GM04504 (cell line): ENCODE measurements at places on chromosomes 12 and 14.

- DNase-seq, result no peak
These were observed 21.1 kb downstream of the SETD3 start for GRCh38 chr14:99459481-99460100.

DNA sequence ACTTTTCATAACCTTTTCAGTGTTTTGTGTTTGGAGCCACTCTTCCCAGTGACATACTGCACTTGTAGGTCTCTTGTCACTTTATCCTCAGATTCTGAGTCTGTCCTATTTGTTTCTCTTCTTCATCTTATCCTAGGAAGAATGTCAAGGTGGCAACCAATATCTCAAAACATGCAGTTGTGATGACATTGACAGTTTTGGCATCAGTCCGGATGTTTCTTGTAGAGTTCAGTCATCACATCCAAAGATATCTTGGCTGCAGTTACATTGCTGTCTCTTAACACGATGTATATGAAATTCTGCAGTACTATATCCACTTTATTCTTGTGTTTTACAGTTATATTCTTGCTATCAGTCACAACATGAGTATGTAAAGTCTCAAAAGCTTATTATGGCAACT is 6.4 kb downstream of the ADIPOR2 start:
- no peak for DNase-seq

- DNase-seq, result no peak
These were observed 66.7 kb downstream of the RESF1 start for GRCh38 chr12:32025906-32026305.

DNA sequence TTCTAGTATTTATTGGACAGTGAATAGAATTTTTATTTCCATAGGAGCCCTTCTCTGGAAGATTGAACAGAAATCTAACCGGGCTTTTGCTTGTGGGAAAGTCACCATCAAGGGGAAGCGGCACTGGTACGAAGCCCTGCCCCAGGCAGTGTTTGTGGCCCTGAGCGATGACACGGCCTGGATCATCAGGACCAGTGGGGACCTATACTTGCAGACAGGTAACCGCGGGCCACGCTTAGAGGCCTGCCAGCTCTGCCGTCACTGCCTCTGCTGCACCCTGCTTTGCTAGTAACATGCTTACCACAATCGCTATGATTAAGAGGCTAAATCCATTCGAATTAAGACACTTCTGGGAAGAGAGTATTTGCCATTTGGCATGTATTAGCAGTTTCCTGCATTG is 69.2 kb downstream of the ANKRD9 start:
- DNase-seq, result no peak

GRCh38 chr14:55814873-55815272 is 234.9 kb downstream of the KTN1 start:
- DNase-seq, result no peak

DNA sequence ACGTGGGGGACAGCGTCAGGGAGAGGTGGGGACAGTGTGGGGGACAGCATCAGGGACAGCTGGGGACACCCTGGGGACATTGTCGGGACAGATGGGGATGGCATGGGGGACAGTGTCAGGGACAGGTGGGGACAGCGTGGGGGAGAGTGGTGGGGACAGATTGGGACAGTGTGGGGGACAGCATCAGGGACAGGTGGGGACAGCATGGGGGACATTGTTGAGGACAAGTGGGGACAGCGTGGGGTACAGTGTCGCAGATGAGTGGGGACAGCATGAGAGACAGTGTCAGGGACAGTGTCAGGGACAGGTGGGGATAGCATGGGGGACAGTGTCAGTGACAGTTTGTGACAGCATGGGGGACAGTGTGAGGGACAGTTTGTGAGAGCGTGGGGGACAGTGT is 240.9 kb downstream of the TMEM121 start:
- DNase-seq, result no peak

DNA sequence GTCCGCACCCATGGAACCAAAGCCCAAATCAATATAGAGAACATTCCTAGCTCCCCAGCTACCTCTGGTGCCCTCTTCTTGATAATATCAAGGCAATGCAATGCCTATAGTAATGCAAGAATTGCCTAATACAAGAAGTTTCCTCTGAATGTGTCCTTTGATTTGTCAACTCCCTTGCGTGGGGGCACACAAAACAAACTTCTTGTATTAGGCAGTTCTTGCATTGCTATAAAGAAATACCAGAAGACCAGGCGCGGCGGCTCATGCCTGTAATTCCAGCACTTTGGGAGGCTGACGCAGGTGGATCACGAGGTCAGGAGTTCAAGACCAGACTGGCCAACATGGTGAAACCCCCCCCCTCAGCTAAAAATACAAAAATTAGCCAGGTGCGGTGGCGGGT is 10.4 kb upstream of the ITPK1 start:
- no peak for DNase-seq

DNA sequence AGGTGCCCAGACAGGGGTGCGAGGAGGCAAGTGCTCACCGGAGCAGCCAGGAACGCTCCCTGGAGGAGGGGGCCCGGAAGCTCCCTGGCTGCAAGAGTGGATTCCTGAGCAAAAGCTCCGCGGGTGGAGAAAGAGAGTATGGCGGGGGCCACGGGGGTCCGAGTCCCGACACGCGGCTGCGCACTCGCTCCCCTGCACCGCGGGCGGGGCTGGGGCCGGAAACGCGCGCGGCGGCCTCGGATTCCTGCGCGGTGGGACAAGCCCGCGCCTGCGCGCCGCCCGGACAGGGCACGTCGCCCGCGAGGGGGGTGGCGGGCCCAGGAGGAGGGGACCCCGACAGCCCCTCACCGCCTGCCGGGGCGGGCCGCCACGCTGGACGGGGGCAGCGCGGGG is 27.8 kb upstream of the GPR132 start:
- DNase-seq, result no peak

DNA sequence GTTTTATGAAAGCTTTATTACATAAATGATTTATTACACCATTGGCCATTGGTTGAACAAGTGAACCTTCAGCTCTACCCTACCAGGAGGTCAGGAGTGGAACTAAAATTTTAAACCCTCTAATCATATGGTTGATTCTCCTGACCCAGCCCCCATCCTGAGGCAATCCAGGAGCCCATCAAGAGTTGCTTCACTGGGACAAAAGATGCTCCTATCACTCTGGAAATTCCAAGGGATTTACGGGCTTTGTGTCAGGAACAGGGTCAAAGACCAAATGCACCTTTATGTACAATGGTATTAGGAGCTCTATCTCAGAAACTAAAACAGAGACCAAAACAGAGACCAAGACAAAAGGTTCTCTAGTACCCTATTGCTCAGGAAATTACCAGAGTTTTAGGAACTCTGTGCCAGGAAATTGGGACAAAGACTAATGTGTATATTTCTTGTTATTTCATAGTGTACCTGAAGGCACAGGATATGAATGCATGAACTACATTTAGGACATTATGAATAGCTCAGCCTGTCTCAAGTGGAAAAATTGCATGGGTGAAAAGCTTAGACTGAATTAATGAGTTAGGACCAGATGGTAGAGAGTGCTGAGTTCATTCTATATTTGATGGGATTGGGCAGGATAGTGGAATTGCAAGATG is 171.7 kb upstream of the FLRT2 start:
- no peak for DNase-seq

DNA sequence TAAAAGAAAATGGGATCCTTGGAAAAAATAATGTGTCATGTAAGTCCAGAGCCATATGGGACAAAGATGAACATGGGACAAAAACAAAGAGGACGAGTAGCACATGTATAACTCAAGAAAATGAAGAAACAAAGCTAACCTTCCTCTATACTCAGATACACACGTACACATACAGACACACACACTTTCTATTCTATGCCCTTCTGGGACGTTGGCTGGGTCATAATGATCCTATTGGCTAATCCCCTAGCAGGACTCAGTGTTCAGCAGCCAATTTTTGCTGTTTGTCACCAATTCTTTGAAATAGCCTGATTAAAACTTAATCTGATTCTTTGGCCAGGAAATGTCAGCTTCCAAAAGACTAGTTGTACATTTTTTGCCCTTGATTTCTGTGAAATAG is 189.4 kb upstream of the FOXG1 start:
- no peak for DNase-seq

GRCh38 chr12:2057795-2058408 is 5.1 kb downstream of the CACNA1C start:
- no peak for DNase-seq

DNA sequence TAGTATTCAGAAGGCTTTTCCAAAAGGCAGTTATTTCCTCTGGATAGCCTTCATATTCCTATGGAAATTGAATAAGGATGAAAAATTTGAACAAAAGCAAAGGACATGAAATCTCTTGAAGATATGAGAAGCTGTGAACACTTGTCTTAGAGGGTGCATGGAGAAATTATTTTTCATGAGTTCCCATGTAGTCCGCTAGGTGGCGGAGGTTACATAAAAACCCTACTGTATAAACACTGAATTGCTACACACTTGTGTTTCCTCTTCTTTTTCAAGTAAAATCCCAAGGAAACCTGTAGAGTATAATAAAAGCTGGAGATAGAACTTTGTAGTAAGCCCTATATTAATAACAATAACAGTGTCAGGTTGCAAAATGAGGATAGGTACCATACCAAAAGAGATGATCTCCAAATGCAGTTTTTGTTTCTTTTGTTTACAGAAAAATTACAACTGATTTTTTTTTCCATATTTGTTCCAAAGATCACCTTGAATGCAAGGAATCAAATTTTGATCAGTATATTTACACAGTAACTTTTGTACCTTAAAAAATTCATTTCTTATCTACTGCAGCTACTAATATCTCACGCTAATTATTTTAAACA is 37.8 kb upstream of the OR4E1 start:
- DNase-seq, result peak; percentile 3

DNA sequence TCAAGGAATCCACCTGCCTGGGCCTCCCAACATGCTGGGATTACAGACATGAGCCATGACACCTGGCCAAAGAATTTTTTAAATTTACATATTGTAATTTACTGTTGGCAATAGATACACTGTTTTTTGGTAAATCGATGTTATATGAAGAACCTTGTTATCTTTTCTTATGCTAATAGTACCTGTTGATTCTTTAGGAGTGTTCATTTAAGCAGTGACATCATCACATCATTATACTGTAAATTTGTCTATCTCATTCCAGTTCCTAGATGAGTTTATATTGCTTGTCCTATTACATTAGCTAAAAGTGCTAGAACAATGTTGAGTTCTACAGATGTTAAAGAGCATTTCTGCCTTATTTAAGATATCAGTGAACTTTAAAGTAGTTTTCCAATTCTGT is 13.0 kb upstream of the TAS2R30 start:
- DNase-seq, result no peak

GRCh38 chr12:119446459-119446858 is 111.9 kb downstream of the CCDC60 start:
- no peak for DNase-seq

- DNase-seq, result no peak
These were observed 173.9 kb downstream of the SLC15A4 start for GRCh38 chr12:128649902-128650301.

GRCh38 chr14:92392711-92393110 is 69.7 kb downstream of the SLC24A4 start:
- DNase-seq, result no peak

- no peak for DNase-seq
These were observed 110.9 kb upstream of the CCDC196 start for GRCh38 chr14:66375046-66375964.

- peak; percentile 76 for DNase-seq
These were observed at the start of gene RNF10 for GRCh38 chr12:120534203-120534702. Gene RNF10, plus strand, starts transcription at chr12:120534356. Its CDS starts 456 bp downstream, at chr12:120534812.

DNA sequence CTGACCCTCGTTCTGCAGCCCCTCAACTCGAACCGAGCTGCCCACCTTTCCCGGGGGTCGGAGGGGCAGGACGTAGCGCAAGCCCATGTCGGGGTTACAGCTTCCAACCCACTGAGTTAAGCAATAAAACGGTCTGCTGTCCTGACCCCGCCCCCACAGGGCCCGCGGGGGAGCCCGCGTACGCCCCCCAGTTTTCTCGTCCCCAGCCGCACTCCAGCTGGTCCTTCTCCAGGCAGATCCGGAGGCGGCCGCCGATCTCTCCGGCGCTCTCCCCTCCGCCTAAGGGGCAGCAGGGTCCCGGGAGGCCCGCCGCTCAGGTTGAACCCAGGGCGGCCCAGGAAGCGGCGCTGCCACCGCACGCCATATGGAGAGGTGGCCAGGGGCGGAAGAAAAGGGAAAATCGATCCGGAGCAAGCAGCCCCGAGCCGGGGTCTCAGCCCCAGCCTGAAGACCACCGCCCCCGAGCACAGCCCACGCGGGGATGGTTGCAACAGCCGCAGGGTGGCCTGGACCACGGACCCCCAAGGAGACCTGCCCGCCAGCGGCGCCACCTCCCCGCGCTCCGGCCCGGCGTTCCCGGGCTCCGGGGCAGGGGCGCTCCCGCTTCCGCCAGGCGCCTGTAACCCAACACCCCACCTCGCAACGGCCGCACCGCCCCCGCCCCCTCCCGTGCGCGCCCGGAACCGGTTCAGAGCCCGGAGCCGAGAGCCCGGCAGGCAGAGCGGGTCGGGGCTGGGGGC is 760 bp downstream of the ACTN1 start:
- DNase-seq, result no peak

- DNase-seq, result no peak
These were observed 15.5 kb downstream of the BTBD7 start for GRCh38 chr14:93317210-93317874.

DNA sequence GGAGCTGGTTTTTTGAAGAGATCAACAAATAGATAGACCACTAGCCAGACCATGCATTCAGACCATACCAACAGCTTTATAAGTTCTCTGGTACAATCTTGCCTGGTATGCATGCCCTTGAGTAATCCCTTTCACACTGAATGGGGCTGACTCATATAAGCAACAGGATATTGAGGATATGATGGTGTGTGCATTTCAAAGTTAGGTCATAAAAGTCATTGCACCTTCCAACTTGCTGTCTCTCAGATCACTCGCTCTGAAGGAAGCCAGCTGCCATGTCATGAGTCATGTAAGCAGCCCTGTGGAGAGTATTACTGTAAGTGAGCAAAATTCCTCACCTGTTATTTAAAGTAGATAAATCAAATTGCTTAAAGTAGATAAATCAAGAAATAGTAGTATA is 45.0 kb upstream of the OR6J1 start:
- peak; percentile 56 for DNase-seq

GRCh38 chr14:32100175-32100574 is 23.1 kb downstream of the ARHGAP5 start:
- no peak for DNase-seq

DNA sequence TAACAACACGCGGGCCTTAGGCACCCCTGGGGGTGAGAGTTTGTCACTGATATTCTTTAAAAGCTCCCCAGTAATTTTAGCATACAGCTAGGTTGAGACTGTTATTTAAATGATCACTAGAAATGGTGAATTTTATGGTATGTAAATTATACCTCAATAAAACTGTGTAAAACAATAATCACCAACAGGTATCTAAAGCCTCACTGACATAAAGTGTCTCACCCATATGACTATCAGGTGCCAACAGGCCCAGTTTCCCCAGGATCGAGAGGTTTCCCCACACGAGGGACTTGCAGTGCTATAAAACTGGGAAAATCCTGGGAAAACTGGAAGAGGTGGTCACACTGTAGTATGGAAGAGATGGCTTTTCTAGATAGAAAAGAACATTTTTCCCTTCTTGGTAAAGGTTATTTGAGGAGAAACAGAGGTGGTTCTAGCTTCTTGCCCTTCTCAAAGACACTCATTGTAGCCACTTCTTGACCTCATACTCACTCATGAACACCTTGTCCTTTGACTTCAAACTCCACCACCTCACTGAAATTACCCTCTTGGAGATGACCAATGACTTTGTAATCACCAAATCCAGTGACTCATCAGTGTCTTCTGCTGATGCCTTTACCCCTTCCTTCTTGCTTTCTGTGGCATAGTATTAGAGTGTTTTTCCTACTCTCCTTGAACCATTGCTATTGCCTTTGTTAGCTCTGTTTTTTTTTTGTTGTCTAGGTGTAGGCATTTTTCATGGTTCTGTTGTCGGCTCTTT is 24.8 kb upstream of the NUBPL start:
- no peak for DNase-seq
